Left colon (tissue), 2 donors: ENCODE measurements at places on chromosomes 1 and 21. TPM values are rescaled to one million over a fixed set of nuclear protein-coding genes. Genes with fewer than 3 reads are reported as not detected.

- no peak for DNase-seq
These were observed 48.3 kb downstream of the ADGRL2 start for GRCh38 chr1:81848880-81849682.

- DNase-seq, result no peak
These were observed 220.3 kb upstream of the FGGY start for GRCh38 chr1:59076612-59077011.

DNA sequence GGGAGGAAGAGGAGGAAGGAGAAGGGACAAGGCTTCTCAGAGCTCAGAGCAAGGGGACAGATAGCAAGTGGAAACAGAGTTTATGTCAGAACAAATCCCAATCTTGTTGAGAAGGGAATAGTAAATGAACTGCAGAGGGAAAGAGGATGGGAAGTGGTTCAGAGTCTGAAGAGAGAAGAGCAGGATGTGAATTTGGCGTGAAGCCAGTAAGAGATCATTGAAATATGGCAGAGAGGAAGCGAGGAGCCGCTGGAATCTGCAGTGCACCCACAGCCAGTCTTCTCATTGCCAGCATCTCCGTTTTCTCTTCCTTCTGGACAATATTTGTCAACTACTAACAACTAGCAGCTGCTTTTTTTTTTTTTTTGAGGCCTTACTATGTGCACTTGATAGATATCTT is 19.1 kb downstream of the OLFML3 start:
- DNase-seq, result no peak

DNA sequence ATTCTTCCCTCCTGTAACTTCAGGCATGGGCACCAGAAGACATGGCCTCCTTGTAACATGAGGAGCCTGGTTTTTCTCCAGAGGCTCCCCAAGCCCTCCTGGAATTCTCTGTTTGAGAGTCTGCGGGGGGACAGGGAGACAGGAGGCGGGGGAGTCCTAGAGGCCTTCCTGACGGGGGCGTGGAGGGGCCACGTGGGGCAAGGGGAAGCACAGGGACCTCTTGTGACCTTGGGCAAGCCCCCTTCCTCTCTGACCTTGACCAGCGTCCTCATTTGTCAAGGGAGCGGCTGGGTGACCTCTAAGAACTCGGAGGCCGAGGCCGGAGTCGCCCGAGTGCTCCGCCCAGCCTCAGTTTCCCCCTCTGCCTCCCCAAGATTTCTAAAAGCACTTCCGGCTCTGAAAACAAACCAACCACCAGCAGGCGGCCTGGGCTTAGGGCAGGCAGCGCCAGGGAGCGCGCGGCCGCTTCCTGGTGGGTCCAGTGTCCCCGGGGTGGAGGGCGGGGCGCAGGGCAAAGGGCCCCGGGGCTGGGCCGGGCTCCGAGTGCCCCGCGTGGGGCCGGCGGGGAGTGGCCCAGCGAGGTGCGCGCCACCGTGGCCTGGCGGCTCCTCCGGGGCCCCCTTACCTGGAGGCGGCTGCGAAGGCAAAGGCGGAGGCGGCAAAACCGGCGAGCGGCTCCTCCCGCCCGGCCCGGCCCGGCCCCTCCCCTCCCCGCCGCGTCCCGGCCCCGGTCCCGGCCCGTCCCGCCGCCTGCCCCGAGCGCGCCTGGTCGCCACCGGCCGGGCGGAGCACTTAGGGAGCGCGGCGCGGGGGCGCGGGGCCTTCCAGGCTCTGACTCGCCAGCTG is at the start of gene TMCO4:
Gene TMCO4 (minus strand): TSS at position 687 of the 846 bp plus-strand sequence. CDS start 19,158 bp downstream, outside the sequence.
- DNase-seq, result peak; percentile 85

DNA sequence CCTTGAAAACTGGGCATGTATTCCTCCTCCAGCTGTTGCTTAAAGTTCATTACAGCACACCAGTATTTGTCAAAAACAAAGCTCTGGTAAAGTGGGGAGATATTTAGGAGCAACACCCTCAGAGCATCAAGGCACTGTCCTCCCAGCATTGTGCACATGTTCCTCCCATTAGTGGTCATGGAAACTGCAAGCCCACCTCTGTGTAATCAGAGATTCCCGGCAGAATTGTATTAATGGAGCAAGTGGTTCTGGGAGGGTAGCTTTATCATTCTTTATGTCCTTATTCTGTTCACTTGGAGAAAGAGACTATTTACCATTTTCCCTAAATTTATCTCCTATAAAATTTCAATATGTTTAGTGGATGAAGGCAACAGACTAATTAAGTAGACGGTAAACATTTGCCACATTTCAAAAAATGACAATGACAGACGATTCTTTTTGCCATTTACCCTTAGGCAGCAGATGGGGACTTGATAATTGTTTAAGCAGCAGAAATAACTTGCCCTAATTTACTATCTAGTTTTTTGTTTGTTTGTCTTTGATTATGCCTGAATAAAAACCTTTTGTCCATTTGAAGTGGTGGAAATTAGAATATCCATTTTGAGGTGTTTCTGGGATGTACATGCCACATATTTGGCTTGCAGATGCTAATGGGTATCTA is 289.6 kb upstream of the ST6GALNAC5 start:
- DNase-seq, result no peak

- no peak for DNase-seq
These were observed 28.3 kb upstream of the FBXO28 start for GRCh38 chr1:224085421-224086108.

DNA sequence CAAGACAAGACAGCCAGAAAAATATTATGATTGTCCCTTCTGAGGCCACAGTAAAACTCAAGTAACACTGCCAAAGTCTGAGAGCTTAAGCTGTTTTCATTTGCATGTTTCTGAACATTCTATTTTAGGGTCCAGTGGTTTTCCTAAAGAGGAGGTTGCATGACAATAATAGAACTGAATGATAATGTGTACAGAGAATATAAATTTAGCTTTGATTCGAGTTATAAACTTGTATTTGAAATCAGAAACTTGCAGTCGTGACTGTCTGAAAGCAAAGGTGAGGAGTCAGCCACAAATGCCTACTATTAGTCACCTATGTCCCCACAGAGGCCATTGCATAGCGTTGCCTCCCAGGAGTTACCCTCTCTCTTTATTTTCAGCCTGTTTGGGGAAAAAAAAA is 363.1 kb upstream of the ADGRL2 start:
- no peak for DNase-seq

DNA sequence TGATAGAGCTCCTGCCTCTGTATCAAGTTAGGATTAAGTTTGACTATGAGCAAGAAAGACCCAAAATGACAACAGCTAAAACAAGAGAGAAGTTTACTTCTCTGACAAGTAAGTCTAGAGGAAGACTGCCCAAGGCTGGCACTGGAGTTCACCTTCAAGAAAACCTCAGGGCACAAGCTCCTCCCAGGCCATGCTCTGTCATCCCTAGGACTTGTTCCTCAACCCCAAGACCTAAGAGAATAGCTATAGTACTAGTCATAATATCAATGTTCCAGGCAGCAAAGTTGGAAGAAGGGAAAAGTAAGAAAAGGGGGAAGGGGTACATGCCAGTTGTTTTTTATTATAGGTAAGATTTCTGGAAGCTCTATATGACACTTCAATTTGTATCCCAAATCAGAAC is 26.4 kb upstream of the DARS2 start:
- DNase-seq, result no peak

DNA sequence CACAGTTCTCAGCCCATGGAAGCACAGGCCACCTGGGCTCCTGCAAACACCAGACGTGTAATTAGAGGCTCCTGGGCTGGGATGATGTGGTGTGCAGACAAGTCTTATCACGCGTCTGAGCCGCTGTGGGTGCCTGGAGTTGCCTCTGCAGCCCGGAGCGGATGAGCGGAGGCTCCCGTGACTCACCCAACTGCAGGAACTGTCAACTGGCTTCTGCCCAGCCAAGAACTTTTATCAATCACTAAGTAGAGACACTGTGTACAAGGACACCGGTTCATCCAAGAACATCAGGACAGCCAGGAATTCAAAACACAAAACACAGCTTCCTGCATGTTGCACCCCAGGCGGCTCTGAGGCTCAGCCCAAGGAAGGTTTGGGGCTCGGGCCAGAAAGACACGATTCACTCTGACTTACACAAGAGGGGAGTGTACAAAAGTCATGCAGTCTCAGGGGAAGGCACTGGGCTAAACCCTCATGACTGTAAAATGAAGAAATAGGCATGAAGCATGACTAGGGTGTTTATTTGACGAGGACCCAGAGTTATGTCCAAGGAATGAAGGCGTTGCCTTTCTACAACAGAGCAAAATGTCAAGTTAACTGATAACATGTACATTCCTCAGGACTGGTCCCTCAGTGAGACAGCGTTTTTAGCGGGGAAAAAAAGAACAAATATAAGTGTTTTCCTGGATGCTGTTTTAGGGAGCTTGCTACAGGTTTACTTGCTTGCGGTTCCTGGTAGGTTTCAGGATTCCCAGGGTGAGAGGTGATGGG is 21.1 kb downstream of the ERRFI1 start:
- peak; percentile 65 for DNase-seq

GRCh38 chr1:88680471-88680870 is 3.6 kb upstream of the PKN2 start:
- no peak for DNase-seq

PCSK9 gene
- total RNA-seq, result 37.0 TPM

PTAFR gene
- 2.4 TPM for total RNA-seq

GDAP2 gene
- total RNA-seq, result 31.0 TPM

SLC1A7 gene
- total RNA-seq, result 0.58 TPM

CACNA1S gene
- total RNA-seq, result not detected
